ENCODE measurements at places on chromosomes 3 and 15.

GRCh38 chr3:19937459-19938294 lies 3.7 kb upstream of the EFHB start:
- DNase-seq: no peak

- no peak for DNase-seq
Observed at GRCh38 chr3:186700267-186700666, 16.9 kb upstream of the KNG1 start.

- DNase-seq: peak; percentile 53
Observed at GRCh38 chr3:37096288-37096687, 78.1 kb downstream of the LRRFIP2 start.

DNA sequence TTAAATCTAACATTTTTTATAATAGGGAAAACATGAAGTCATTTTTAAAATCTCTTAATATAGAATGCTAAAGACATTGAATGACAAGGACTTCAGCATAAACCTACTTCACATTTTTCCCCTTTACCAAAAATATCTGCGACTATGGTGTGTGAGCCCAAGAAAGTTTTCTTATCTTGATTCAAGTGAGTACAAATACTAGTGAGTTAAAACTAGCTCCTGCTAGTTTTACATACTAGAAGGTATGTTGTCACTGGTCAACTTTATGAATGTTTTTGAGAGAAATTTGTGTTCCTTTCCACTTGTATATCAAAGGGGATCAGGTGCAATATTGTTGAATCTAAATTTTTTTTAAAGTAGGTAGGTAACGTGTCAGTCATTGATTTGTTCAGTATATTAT lies 152.4 kb upstream of the CGNL1 start:
- DNase-seq: no peak

DNA sequence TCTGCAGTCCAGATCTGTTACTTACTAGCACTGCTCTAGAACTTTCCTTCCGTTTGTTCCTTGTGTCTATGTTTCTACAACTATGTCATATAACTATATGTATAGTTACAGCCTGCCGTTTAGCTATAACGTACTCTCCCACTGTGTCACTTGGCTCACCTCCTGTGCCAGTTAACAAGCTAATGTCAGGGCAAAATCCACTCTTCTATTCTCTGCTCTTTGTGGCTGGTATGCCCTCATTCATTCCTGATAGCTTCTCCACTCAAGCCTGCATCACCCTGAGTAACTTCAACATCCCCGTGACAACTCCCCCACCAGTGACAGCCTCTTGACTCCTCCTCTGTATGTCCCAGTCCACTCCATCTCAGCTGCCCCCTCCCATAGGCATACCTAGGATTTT lies 229.2 kb downstream of the TJP1 start:
- no peak for DNase-seq

GRCh38 chr15:101193120-101193644 lies 58.7 kb downstream of the CHSY1 start:
- peak; percentile 47 for DNase-seq

DNA sequence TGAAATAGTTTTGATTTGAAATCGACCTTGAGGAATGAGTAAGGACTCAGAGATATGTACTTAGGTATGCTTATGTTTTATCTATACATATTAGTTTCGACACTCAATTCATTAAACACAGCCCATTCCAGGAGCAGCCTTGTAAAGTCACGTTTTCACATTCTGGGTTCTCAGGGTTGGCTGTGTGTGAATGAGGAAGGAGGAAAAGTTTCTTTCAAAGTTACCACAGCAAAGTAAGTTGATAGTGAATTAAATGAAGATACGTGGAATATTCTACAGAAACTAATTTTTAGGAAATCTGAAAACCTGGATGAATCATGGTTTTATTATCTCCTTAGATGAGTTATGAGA lies 133.5 kb downstream of the C3orf38 start:
- no peak for DNase-seq

DNA sequence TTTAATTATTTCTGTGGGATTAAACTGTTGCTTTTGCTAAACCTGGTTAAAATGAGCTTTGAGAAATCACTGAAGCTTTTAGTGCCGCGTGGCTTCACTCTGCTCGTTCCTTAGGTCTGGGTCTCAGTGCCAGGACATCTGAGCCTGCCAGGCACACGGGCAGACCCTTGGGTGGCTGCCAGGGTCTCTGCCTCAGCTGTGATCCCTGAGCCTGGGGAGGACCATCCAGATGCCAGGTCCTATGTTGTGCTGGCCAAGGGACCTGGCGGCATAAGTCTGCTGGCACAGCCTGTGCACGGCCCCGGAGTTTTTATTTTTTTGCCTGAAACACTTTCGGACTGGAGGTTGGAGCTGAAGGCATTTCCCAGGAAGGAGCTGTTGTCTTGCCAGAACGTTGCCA lies 328.1 kb downstream of the LRTM1 start:
- no peak for DNase-seq

DNA sequence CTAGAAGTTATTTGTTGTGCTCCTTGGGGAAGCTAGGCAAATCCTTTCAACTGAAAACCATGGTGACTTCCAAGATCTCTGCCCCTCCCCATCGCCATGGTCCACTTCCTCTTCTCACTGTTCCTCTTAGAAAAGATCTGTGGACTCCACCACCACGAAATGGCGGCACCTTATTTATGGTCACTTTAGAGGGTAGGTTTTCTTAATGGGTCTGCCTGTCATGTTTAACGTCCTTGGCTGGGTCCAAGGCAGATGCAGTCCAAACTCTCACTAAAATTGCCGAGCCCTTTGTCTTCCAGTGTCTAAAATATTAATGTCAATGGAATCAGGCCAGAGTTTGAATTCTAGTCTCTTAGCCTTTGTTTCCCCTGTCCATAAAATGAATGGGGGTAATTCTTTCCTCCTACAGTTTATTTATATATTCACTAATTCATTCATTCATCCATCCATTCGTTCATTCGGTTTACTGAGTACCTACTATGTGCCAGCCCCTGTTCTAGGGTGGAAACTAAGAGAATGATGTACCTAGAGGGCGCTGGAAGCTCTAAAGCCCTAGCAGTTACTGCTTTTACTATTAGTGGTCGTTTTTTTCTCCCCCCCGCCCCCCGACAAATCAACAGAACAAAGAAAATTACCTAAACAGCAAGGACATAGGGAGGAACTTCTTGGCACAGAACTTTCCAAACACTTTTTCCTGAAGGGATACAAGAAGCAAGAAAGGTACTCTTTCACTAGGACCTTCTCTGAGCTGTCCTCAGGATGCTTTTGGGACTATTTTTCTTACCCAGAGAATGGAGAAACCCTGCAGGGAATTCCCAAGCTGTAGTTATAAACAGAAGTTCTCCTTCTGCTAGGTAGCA lies 657 bp downstream of the PATL2 start:
- no peak for DNase-seq

DNA sequence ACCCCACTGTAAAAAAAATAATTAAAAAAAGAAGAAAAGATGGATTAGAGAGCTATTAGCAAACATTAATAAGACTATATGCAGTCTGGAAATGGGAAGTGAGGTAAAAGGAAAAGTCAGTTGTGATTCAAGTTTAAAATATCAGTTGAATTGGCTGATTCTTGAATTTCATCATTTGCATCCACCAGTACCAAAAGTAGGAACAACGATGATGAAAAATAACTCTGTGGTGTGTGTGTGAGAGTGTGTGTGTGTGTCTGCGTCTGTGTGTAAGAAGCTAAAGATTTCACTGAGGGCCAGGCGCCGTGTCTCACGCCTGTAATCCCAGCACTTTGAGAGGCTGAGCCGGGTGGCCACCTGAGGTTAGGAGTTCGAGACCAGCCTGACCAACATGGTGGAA lies 56.0 kb upstream of the SLC4A7 start:
- DNase-seq: no peak

DNA sequence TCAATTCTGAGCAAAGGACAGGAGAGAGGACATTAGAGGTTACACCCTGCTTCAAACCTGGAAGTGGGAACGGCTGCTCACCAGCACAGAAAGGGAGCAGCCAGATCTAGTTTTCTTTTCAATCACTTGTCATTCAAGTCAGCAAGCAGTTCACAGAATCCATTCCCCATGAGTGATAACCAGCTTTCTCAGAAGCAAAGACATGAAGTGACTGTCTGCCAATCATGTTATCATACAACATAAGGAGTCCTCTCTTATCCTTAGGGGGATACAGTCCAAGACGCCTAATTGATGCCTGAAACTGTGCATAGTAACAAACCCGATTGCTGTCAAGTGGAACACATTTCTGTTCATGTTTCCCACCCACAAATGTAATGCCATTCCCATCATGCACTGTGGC lies 54.7 kb downstream of the FAM98B start:
- no peak for DNase-seq
